ENCODE measurements at places on chromosomes 16 and 17.

- DNase-seq = no peak
Observed at GRCh38 chr17:19523690-19524089, 10.0 kb upstream of the SLC47A1 start.

GRCh38 chr17:31803494-31804213 lies 55.4 kb downstream of the COPRS start:
- no peak for DNase-seq

DNA sequence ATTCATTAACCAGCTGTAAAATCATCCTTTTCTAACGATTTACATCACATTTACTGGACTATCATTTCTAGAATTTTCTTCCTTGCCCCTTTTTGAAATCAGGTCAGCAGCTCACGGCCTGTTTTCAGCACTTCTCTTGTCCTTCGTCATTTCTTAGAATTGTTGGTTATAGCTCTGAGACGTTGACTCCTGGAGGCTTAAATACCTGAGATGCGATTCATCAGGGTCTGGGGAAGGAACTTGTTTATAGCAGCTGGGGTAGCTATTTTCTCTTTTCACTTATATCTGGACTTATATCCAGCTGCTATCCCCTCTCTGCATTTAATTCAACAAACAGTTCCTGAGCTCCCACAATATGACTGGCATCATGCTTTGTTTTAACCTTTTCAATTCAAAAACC lies 338.7 kb upstream of the TNRC6C start:
- no peak for DNase-seq

DNA sequence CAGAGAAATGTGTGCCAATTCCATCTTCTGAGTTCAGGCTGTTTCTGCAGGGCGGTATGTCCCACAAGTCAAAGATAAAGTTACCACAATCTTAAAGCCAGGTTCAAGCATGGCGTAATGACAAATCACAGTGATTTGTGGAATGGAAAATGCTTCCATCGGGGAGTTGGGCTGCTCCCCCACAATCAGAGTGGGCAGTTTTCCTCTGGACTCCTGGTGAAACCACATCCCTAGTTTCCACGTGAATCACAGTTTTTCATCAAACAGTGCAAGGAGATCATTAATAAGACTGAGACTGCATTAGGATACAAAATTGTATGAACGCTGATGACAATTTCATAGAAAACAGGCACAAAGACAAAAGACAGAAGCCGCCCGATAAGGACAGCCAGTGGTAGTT lies 3.6 kb downstream of the LITAF start:
- DNase-seq = no peak

DNA sequence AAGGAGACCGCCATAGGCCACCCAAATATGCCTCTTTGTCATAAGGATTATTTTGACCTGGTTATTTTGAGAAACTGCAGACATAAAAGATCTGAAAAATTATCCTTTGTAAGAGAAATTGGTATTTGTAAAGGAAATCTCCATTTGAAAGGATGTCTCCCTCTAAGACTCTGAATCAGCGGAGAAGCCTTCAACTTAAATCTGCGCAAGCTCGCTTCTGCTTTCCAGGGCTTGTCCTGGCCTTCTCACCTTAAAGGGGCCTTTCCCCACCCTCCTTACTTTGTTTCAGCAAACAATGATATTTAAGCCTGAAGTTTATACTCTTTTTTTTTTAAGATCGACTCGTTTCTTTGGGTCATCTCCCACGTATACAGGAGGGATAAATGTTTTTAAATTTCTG lies 34.5 kb downstream of the HSBP1 start:
- no peak for DNase-seq

- peak; percentile 48 for DNase-seq
Observed at GRCh38 chr17:58232707-58233156, 5.7 kb upstream of the LPO start.

DNA sequence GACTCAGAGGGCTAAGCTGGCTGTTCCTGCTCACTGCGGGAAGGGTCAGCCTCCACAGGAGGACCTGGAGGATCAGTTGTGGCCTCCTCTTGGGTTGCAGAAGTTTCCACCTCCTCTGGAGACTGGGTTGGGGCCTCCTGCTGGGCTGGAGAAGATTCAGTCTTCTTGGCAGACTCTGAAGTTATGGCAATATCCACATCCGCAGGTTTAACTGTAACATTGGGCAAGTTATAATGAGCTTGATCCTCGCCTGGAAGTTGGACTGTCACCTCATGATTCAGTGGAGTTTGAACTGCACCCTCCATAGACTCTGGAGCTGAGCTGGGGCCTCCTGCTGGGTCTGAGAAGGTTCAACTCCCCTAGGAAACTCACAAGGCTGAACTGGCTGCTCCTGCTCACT lies 47.6 kb upstream of the TMEM97 start:
- no peak for DNase-seq

DNA sequence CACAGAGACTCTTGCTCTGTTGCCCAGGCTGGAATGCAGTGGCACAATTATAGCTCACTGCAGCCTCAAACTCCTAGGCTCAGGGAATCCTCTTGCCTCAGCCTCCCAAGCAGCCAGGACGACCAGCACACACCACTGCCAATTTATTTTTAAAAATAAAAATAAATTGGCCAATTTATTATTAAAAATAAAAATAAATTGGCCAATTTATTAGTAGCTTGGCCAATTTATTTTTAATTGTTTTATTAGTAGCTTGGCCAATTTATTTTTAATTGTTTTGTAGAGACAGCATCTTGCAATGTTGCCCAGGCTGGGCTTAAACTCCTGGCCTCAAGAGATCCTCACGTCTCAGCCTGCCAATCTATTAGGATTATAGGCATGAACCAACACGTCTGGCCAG lies 184.3 kb downstream of the FTO start:
- no peak for DNase-seq

DNA sequence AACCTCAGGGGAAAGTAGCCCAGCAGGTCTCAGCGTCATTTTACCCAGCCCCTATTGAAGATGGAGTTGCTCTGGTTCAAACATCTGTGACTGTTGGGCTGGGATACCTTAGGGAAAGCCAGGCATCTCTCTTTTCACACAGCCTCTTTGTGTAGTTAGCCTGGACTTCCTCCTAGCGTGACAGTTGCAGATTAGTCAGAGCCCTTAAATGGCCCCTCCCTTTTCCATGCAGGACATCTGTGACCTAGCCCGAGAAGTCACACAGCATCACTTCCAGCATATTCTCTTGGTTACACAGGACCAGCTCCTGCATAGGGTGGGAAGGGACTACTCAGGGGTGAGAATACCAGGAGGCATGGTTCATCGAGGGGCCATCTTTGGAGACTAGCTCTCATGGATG lies 375.0 kb upstream of the RBFOX1 start:
- no peak for DNase-seq

GRCh38 chr17:28974451-28974850 lies 23.1 kb upstream of the PHF12 start:
- DNase-seq = no peak

- no peak for DNase-seq
Observed at GRCh38 chr16:58425756-58426494, 33.7 kb downstream of the GINS3 start.

DNA sequence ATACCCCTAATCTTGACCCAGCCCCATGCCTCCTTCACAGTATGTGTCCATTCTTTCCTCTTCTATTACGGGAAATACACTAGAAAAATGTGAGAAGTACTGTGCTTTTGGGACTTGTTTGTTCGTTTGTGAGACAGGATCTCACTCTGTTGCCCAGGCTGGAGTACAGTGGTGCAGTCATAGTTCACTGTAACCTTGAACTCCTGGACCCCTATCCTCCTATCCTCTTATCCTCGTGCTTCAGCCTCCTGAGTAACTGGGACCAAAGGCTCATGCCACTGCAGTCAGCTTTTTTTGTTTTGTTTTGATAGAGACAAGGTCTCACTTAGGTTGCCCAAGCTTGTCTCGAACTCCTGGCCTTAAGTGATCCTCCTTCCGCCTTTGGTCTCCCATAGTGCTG lies 29.9 kb upstream of the RASL10B start:
- no peak for DNase-seq
